ENCODE measurements at places on chromosomes 2 and 18. TPM values are rescaled to one million over a fixed set of nuclear protein-coding genes. Genes with fewer than 3 reads are reported as not detected.

Gene ARL4C
- 41.2 TPM for total RNA-seq

Gene CD8B
- total RNA-seq = not detected

Gene UGT1A3
- total RNA-seq = not detected

Gene PIEZO2
- total RNA-seq = 2.4 TPM

Gene AGXT
- not detected for total RNA-seq

Gene PTGR3
- 16.7 TPM for total RNA-seq

Gene CD207
- total RNA-seq = not detected

Gene SLC5A7
- total RNA-seq = 1.6 TPM

All from frontal cortex (tissue), 4 donors.